ENCODE measurements at places on chromosomes 2 and 18. TPM values are rescaled to one million over a fixed set of nuclear protein-coding genes. Genes with fewer than 3 reads are reported as not detected.

IL1RL2 gene
- 0.20 TPM for total RNA-seq

C2orf80 gene
- total RNA-seq, result not detected

FBXO11 gene
- 74.3 TPM for total RNA-seq

IL36RN gene
- not detected for total RNA-seq

SCYGR6 gene
- total RNA-seq, result not detected

- peak; percentile 44 for DNase-seq
Measured at GRCh38 chr2:113980946-113981345, 91.1 kb downstream of the ACTR3 start.

- no peak for DNase-seq
Measured at GRCh38 chr2:232860593-232861241, 9.3 kb upstream of the SNORC start.

GRCh38 chr2:7986431-7986830 is 695.4 kb upstream of the ID2 start:
- no peak for DNase-seq

- no peak for DNase-seq
Measured at GRCh38 chr2:187442378-187442777, 5.7 kb downstream of the CALCRL start.

- no peak for DNase-seq
Measured at GRCh38 chr18:76405280-76405679, 89.8 kb downstream of the ZNF516 start.

DNA sequence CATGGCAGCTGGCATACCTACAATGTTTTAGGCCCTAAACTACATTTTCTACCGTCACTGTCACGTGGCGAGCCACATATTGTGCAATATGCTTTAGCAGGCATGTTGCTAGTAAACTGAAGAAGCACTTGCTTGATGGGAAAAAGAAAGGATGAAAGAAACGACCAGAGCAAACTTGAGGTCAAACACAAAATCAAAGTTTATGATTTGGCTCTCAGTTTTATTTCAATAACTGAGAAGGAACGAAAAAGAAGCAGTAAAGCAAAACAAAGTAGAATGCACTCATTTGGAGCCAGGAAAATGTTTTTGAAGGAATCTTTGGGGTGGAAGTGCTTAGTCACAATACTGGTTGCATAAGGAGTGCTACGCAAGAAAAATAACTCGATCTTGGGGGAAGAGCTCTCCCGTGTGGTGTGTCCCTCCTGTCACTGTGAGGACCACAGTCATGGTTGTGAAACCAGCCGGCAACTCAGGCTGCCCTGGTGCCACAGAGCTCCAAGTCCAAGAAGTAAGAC is 349.8 kb downstream of the RBM43 start:
- peak; percentile 7 for DNase-seq

GRCh38 chr2:62464221-62465007 is 41.6 kb downstream of the TMEM17 start:
- no peak for DNase-seq

DNA sequence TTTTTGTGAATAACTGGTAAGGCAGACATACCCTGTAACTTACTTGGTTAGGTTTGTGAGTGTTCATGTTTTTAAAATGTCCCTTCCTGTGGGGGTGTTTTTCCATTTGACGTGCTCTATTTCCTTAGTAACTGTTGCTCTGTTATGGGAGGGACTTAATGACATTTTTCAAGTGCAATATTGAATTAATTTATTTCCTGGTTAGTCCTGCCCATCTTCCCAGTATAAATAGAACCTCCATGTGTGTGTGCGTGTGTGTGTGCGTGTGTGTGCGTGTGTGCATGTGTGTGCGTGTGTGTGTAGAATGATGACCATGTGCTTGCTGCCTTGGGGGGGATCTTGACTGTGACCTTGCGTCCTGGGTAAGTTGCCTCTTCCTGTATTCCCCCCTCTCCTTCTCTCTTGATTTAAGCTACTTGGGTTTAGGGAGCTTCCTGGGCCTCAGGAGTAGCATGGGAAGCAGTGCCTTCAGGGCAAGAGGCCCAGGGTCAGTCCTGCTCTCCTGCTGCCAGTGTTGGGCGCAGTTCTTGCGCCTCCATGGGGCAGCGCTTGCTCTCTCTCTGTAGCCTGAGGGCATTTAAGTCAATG is 163.9 kb downstream of the LDLRAD4 start:
- DNase-seq, result peak; percentile 80

DNA sequence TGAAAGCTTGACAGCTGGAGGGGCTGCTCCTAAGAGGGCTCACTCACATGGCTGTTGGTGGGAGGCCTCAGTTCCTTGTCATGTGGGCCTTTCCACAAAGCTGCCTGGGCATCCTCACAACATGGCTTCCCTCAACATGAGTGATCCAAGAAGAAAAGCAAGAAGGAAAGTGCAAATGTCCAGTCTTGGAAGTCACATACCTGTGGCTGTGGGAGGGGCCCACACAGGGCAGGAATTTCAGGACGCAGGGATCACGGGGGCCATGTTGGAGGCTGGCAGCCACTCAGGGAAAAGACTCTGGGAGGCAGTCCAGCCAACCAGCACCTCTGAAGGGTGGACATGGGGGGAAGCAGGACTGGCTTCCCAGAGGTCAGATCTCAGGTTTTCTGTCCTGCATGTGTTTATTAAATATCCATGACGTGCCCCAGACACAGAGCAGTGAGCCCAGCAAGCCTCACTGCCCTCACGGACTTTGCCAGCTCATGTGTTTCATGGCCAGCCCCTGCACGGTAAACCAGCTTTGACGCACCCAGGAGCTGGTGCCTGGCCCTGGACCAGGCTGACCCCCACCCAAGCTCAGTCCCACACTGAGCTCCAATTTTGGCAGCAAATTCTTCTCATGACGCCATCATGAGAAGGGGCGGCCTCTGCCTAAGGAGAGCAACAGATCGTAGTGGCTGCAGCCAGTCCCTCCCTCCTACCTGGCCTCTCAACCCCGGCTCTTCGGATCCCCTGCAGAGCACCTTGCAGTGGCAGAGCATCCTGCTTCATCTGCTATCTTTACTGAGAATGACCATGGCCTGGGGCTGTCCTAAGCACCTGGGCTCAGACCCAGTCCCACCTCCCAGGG is 34.7 kb upstream of the GPR17 start:
- no peak for DNase-seq

DNA sequence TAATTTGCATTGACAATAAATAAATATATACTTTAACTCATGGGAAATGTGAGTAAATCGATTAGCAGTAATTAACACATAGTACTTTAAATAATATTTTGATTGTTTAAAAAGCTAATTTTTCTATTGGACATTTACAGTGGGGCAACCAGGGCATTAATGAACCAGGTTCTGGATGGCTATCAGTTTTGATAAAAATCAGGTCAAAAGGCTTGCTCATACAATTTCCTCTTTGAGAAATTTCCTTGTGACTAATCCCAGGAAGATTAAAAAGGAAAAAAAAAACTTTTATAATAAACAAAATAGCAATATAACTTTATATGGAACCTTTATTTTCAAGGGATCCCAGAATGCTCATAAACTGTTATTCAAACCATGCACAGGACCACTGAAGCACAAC is 497.2 kb upstream of the ZEB2 start:
- no peak for DNase-seq

- DNase-seq, result no peak
Measured at GRCh38 chr2:184611361-184612085, 13.2 kb downstream of the ZNF804A start.

- no peak for DNase-seq
Measured at GRCh38 chr2:236661061-236661761, 91.6 kb downstream of the ACKR3 start.

DNA sequence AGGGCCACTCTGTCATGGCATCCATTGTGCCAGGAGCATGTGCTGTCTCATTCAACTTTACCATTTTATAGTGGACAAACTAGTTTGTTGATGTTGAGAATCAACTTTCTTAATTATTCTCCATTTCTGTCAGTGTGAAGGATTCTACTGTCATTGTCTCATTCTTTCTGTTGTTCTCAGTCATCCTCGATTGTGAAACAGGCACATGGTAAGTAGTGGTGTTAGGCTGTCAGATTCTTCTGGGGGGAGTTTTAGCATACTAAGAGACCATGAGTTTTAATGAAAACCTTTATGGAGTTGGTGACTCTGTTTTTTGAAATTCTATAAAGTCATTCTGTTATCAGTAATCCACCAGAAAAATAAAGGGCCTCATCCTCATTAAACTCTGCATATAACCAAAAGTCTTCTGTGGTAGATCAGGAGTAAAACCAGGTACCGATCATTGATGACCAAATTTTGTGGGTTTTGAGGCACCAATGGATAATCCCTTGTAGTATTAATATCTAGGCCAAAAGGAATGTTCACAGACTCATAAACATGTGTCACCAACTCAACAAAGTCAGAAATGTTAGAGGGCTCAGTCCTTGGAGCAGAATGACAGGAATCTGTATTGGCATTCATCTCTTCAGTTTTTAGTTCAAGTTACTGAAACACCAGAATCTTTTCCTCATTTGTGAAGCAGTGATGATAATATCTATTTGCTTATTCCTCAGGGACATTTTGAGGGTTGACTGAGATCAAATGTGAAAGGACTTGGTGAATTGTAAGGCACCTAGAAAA is 73.2 kb downstream of the CERS6 start:
- DNase-seq, result no peak

- no peak for DNase-seq
Measured at GRCh38 chr2:151408788-151409600, 708 bp upstream of the RIF1 start.

DNA sequence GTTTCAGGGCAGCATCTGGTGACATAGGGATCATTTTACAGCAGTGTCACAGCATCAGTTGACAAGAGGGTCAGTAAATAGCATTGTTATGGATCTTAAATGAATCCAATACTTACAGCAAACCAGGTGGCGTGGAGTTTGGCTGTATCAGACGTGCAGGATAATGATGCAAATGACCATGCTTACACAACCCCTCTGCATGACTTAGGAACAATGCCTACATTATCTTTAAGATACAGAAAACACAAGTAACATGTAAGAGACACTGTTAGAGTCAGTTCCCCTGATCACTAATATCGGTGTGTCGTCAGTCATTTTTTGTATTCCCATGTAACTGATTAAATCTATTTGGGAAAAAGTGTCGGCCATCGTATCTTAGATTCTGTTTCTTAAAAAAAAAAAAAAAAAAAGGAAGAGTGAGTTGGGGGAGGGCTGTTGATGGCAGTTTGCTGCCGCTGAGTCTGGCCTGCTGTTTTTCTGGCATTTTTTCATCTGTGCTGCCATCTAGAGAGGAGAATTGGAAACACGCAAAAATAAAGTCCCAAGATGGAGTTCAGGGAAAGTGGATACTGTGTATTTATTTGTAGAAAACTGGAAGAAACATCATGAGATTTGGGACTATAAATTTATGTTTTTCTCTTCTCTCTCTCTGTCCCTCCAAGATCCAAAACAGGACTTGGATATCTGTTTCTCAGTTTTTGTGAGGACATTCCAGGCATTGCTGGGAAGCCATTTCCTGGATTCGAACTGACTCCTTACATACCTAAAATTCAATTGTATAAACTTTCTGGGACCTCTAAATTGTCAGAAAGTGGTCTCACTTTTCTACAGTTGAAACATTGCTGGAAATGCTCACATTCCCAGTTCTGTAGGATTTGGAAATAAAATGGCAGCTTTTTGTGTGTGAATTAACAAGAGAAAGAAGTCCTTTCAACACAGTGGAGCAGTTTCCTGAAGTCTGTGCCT is 60.3 kb upstream of the AGPS start:
- peak; percentile 47 for DNase-seq
